ENCODE measurements at places on chromosomes 4 and X. TPM values are rescaled to one million over a fixed set of nuclear protein-coding genes. Genes with fewer than 3 reads are reported as not detected.

Gene ZFX
- 128 TPM for total RNA-seq

Gene POF1B
- 2.1 TPM for total RNA-seq

Gene KLB
- 0.11 TPM for total RNA-seq

Gene ATP5ME
- 12.8 TPM for total RNA-seq

Gene DYNLT3
- 39.4 TPM for total RNA-seq

Gene TLR2
- 8.7 TPM for total RNA-seq

Gene PABPC5
- total RNA-seq = 8.4 TPM

Gene GPRASP2
- total RNA-seq = 78.6 TPM

Gene DGAT2L6
- not detected for total RNA-seq

Gene COL4A6
- total RNA-seq = 21.6 TPM

Gene VSIG1
- total RNA-seq = 0.33 TPM

Gene ADH1A
- total RNA-seq = not detected

Gene SPRY1
- 74.5 TPM for total RNA-seq

Gene RTL3
- 0.16 TPM for total RNA-seq

Gene TCP11X2
- total RNA-seq = 6.8 TPM

Gene FRYL
- total RNA-seq = 226 TPM

Gene AR
- total RNA-seq = 8.9 TPM

Gene HTN1
- total RNA-seq = not detected

Gene GCNA
- 5.6 TPM for total RNA-seq

Gene PLK4
- 15.7 TPM for total RNA-seq

Gene SSX2
- total RNA-seq = not detected
